ENCODE measurements at places on chromosomes 13 and 19. TPM values are rescaled to one million over a fixed set of nuclear protein-coding genes. Genes with fewer than 3 reads are reported as not detected.

The SYCN gene
- not detected for total RNA-seq

The DENND1C gene
- total RNA-seq: 3.1 TPM

The CEACAM7 gene
- 0.36 TPM for total RNA-seq

DNA sequence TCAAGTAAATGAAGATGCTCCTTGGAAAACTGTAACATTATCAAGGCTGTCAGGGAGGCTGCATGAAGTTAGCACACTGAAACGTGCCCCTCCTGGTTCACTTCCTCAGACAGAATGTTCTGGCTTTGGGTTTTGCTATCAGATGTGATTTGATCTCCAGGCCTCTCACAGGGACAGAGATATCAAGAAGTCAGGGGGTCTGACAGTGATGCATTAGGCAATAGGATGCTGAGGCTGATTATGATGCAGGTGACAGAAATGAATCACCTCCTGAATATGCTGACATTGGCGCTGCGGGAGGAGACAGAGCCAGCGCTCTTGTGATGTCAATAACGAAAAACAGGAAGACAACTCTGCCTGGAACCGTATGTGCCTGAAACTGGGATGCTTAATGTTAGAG, 278.5 kb downstream of the DCT start:
- no peak for DNase-seq

DNA sequence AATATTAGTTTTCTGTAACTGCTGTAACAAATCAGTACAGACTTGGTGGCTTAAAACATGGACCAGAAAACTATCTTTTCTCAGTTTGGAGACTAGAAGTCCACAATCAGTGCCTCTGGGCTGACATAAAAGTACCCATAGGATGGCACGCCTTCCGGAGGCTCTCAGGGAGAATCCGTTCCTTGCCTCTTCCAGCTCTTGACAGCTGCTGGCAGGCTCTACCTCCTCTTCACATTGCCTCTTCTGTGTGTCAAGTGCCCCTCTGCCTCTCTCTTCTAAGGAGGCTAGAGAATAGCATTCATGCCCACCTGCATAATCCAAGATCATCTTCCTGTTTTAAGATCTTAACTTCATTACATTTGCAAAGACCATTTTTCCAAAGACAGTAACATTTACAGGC, 1194.2 kb downstream of the EFNB2 start:
- DNase-seq: no peak

- no peak for DNase-seq
These were observed 4.2 kb downstream of the ARHGAP45 start for GRCh38 chr19:1070931-1071791.

- no peak for DNase-seq
These were observed 2832.9 kb upstream of the PCDH20 start for GRCh38 chr13:64248371-64249065.

DNA sequence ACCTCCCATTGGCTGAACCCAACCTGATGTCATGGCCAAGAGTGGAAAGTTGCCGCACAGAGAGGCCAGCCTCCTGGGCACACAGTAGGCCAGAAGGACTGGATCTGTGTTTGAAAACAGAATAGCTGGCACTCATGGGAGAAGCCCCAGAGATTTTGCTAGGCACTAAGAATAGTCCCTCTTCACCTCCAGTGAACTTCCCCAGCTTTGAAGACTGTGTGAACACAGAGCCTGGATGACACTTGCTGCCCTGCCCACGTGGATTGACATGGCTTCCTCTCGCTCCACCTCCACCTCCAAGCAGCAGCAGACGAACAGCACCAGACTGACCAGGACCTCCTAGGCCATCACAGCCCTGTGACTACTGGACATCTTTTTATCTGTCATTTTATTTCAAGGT, 37.9 kb upstream of the KL start:
- DNase-seq: no peak

DNA sequence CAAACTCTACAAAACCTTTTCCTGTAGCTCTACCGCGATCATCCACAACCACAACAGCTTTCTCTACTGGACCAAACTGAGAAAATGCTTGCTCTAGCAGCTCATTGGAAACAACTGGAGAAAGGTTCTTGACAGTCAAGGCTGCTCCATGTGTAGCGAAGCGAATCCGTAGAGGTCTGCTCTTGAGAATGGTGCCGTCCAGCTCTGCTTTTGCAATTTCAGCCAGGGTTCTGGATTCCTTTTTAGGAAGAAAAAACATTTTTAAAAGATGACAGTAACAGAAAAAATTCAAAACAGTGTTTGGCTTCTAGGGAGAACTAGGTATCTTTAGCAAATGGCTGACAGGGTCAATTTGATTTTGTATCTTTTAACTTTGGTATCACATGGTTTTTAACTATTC, 10.4 kb downstream of the PSPC1 start:
- DNase-seq: no peak

DNA sequence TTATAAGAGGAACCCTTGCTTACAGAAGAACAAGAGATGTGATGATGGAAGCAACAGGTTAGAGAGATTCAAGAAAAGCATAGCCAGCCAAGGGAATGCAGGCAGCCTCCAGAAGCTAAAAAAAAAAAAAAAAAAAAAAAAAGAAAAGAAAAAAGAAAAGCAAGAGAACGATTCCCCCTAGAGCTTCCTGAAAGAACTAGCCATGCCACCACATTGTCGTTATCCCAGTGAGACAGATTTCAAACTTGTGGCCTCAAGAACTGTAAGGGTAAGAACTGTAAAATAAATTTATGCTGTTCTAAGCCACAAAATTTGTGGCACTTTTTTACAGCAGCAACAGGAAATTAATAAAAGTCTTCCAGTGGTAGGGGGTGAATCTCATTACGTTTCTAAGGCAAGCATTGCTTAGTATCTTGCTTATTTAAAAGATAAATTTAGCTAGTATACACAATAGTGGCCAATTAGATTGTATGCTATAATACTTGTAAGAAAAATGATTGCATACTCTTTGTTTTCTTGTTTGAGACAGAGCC, 21.8 kb downstream of the RFXAP start:
- DNase-seq: no peak

GRCh38 chr19:3033595-3034405, 4.7 kb upstream of the TLE2 start:
- no peak for DNase-seq

DNA sequence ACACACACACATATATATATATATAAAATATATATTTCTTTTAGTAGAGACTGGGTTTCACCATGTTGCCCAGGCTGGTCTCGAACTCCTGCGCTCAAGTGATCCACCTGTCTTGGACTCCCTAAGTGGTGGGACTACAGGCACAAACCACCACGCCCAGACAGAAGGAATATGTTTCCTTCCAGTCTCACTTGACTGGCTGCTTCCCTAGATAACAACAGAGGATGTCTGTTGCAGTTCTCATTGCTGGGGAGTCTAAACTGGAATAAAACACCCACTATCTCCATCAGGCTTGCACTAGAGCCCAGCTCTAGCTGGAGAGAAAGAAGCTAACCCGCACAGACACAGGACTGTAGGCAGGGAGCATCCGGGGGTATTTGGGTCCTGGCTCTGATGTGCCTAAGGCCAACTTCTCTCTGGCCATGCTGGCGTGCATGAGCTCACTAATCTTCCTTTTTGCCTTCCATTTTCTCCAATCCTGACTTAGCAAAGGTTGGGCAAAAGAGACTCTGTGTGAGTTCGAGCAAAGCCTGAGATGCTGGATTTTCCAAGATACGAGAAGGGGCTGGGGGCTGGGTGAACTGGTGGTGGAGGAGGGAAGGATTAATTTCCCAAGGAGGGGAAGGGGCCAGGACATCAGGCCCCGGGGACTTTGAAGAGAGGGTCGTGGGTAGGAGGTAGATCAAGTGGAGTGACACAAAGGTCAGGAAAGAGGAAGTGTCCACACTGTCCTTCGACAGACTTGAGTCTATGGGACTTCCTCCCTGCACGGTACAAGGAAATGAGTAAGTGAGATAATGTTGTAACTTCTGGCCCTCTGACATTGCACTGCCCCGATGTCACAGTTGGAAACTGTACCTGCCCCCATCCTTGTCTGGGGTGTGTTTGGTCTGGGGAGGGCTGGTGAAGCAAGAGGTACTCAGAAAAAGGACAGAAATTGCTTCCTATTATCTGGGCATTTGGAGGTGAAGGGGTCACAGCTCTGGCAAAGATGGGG, 22.5 kb upstream of the ALOX5AP start:
- no peak for DNase-seq

- no peak for DNase-seq
These were observed 10.4 kb downstream of the MYO1F start for GRCh38 chr19:8566855-8567254.

DNA sequence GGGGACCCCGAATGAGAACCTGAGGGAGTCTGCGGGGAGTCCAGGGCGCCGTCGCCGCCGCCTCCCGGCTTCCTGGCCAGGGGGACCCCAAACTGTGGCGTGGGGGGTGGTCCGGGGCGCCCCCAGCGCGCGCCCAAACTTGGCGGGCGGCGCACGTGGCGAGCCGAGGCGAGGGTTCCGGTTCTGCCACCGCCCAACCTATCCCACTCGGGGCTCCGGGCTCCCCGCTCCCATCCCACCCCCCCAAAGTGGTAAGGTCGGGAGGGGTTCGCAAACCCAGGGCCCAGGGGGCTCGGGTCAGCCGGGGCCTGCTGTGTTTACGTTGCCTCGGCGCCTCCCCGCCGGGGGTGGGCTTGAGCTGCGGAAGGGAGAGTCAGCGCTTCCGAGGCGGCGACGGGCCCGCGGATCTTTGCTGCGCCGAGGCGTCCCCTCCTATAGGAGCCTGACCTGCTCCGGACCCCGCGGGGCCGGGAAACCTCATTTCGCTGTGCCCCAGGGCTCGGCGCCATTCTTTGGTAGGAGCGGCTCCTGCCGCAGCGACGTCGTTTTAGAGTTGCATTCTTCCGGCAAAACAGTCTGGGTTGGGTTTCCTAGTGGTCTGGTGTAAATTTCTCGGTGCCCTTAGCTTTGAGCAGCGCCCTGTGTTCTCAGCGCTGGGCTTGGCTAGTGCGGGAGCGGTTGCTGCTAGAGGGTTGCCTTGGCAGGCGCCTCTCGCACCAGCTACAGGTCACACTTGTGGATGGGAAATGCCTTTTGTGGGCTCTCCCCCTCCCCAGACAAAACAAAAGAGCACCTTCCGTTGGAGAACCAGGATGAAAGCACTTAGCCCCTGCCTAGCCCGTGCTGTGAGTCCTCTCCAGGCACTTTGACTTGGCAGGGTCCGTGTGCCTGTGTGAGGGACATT, 1.2 kb downstream of the DAZAP1 start:
- DNase-seq: no peak

GRCh38 chr13:39637890-39638289, 17.6 kb upstream of the COG6 start:
- DNase-seq: no peak
